GM23338 (cell line): ENCODE measurements at places on chromosomes 7 and 10.

DNA sequence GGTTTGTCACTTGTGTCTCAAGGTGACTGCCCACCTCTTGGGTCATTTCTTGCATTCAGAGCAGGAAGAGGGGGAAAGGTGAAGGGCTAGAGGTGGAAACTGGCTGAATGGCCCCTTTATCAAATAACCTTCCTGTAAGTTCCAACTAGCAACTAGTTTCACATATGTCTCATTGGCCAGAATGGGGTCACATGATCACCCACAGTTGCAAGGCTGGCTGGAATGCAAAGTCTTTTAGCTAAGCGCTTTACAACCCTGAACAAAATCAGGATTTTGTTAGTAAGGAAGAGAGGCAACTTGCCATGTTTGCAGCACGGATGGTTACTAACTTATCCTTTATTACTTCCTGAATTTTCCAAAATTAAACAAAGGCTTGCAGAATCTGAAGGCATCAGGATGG is 156.3 kb downstream of the EMX2 start:
- DNase-seq: no peak

- DNase-seq: no peak
Measured at GRCh38 chr7:41193738-41194282, 509.1 kb downstream of the INHBA start.

GRCh38 chr10:133090654-133091053 is 2.9 kb downstream of the ADGRA1 start:
- DNase-seq: no peak

GRCh38 chr10:15339892-15340291 is 31.2 kb downstream of the FAM171A1 start:
- DNase-seq: no peak

GRCh38 chr7:20932785-20933527 is 146.3 kb upstream of the SP8 start:
- no peak for DNase-seq

DNA sequence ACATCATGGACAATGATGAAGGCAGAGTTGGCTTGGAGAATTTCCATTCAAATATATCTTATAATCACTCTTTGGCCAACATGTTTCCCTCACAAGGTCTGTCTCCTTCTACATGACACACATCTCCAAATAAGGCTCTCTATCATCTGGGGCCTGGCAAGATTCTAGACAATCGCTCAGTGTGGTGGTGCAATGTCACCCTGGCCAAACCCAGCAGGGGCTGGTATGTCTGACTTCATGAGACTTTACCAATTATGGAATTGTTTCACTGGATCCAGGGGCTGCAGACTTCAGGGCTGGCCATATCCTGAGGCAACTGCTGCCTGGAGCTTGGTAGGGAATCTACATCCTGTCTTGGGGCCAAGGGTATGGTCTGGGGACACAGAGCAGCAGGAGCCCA is 319.0 kb downstream of the PLXNA4 start:
- DNase-seq: no peak

- peak; percentile 19 for DNase-seq
Measured at GRCh38 chr7:115117748-115118147, 195.9 kb downstream of the MDFIC start.

- DNase-seq: no peak
Measured at GRCh38 chr7:108063520-108063933, 60.6 kb upstream of the LAMB1 start.

GRCh38 chr7:46534664-46535588 is 613.9 kb upstream of the IGFBP3 start:
- DNase-seq: peak; percentile 41

DNA sequence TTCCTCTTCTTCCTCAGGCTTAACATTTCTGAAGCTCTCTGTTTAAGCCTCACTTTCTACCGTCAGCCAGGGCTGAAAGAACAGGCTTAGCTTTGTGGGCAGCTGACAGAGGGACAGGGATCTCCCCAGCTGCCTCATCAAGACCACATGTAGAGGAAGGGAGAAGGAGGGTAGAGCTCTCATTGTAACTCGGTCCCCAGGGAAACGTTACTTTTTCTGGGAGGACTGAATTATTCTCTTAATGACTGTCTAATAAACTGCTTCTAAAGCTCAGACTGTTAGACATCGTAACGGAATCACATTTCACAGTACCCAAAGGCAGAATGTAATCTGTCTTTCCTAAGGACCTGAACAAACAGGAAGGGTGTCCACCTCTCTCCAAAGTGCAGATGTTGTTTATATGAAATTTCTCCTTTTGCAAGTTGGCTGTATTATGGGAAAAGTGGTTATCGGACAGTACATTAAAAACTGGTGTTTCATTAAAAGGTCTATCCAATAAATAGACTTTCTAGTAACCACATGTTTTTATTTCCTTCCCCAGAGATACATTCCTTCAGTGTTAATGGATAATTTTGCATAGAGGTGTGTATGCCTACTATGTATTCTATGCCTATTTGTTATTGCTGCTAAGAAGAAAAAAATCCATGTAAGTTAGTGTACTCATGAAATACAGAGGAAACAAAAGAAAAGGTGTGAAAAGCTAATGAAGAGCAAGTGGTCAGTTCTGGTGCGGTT is 144.2 kb downstream of the CTTNBP2 start:
- DNase-seq: no peak

DNA sequence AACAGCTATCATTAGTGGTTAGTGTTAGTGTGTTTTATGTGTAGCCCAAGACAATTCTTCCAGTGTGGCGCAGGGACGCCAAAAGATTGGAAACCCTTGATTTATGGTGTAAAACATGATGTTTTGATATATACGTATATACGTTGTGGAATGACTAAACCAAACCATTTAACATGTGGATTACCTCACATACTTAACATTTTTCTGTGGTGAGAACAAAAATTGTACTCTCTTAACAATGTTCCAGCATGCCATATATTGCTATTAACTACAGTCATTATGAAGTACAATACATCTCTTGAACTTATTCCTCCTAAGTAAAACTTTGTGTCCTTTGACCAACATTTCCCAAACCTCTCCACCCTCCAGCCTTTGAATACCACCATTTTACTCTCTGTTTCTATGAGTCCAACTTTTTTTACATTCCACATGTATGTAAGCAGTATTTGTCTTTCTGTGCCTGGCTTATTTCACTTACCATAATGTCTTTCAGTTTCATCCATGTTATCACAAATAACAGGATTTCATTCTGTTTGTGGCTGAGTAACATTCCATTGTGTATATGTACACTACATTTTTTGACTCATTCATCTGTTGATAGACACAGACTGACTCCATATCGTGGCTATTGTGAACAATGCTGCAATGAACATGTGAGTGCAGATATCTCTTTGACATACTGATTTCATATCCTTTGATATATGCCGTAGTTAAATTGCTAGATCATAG is 42.2 kb upstream of the MAGI2 start:
- no peak for DNase-seq

- DNase-seq: no peak
Measured at GRCh38 chr10:21769041-21769440, 234.5 kb downstream of the DNAJC1 start.
